NCI-H187 (cell line): ENCODE measurements at places on chromosomes 3 and 15.

DNA sequence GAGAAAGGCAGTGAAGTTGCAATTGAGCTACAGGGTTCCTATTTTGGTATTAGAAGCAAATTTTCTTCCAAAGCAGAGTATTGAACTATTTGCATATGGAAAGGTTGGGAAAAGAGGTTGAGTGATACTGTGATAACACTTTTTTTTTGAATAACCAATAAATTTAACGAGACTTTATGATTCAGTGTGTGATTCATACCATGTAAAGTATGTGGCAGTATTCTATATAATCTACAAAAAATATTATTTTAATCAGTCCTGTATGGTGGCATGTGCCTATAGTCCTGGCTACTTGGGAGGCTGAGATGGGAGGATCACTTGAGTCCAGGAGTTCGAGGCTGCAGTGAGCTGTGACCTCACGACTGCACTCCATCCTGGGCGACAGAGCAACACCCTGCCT lies 206.9 kb downstream of the BBX start:
- DNase-seq, result no peak

GRCh38 chr3:185332026-185332735 lies 30.8 kb upstream of the MAP3K13 start:
- no peak for DNase-seq

- no peak for DNase-seq
Observed at GRCh38 chr3:50126287-50127211, 28.6 kb upstream of the SEMA3F start.

DNA sequence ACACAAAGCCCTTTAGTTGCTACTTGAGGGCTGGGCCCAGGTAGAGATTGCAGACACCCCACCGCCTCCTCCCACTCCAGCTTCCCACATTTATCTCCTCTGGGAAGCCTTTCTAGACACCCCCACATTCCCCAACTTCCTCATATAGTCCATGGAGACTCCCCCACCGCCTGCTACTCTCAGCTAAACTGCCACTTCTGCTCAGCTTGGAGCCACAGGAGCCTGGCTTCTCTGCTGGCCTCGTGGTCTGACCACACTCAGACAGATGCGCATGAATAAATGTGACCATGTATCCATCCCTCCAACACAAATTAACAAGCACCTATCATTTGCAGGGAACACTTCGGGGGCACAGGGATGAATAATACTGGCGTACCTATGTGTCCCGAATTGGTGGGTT lies 10.5 kb upstream of the ACSBG1 start:
- DNase-seq, result no peak

DNA sequence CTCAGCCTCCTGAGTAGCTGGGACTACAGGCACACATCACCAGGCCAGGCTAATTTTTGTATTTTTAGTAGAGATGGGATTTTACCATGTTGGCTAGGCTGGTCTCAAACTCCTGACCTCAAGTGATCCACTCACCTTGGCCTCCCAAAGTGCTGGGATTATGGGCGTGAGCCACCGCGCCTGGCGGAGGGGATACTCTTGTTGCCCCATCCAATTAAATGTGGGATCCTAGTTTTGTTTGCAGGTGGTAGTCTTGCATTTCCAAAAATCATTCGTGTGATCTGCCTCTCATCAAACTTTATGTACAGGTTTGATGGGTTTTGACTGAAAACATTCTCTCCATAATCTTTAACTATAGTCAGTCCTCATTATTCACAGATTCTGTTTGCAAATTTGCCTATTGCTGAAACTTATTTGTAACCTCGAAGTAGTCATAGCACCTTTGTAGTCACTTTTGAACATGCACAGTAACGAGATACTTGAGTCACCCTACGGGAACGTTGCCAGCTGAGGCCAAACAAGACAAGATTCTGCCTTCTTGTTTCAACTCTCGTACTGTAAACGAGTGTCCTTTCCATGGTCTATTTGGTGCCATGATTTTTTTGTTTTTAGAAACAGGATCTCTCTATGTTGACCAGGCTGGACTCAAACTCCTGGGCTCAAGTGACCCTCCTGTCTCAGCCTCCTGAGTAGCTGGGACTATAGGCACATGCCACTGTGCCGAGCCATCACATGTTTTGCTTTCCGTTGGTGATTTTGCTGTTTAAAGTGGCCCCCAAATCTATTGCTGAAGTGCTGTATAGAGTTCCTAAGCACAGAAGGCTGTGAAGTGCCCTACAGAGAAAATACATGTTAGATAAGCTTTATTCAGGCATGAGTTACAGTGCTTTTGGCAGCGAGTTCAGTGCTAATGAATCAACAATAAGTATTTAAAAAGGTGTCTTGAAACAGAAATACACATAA lies 8.1 kb upstream of the MAPK6 start:
- DNase-seq, result no peak

- no peak for DNase-seq
Observed at GRCh38 chr15:69486481-69487110, 34.0 kb downstream of the RPLP1 start.

- no peak for DNase-seq
Observed at GRCh38 chr3:27458929-27459328, 25.3 kb downstream of the SLC4A7 start.
